ENCODE measurements at places on chromosomes 3 and 15. TPM values are rescaled to one million over a fixed set of nuclear protein-coding genes. Genes with fewer than 3 reads are reported as not detected.

DNA sequence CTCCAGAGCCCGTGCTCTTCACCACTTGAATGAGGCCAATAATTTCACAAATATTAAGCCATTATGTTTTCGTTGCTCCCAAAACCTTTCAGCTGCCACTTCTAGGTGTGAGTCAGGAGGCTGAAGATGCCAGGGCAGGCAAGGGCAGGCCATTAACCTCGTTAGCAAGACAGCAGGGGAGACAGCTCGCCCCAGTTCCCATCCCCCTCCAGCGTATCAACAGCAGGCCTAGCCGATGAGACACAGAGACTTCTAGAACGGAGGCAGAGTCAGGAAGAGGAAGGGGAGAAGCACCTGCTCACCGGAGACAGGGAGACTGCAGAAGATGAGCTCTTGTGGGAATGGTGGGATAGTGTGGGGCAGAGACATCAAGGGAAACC, 28.0 kb upstream of the PLA2G4E start:
- peak overlapping the region; percentile 71 for H3K27ac ChIP-seq
- DNase-seq = no peak
- no peaks in the 10 kb centered on the region for H3K36me3 ChIP-seq
- no peaks in the 10 kb centered on the region for H3K27me3 ChIP-seq
- peaks cover 25% of the 10 kb centered on the region for H3K4me1 ChIP-seq

- H3K4me3 ChIP-seq = no peak overlapping the region
- DNase-seq = no peak
- no peaks in the 10 kb centered on the region for H3K4me1 ChIP-seq
- H3K27ac ChIP-seq = no peak overlapping the region
- no peaks in the 10 kb centered on the region for H3K27me3 ChIP-seq
Observed at GRCh38 chr15:72851586-72851985, 68.0 kb upstream of the ADPGK start.

- H3K27ac ChIP-seq = no peak overlapping the region
- no peak overlapping the region for H3K4me3 ChIP-seq
- H3K4me1 ChIP-seq = no peaks in the 10 kb centered on the region
- no peak for DNase-seq
Observed at GRCh38 chr3:166451997-166452396, 614.8 kb upstream of the BCHE start.

Gene NR1I2
- total RNA-seq = not detected

DNA sequence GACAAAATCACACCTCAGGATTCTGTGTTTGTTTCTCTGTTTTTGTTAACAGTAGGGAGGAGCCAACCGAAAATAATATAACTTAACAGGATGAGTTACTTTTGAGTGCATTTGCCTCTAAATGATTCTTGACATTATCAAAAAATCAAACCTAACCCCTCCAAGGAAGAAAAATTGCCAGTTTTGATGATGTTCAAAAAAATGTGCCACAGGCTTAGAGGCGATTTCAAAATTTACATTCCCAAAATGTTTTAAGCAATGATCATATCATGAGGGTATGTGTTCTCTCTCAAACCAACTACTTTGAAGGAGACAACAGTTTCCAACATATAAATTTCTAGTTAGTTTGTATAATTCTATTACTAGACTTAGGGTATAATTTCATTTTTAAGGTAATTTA, 6.7 kb downstream of the VGLL3 start:
- no peaks in the 10 kb centered on the region for H3K36me3 ChIP-seq
- peak overlapping the region; percentile 70 for H3K27ac ChIP-seq
- DNase-seq = no peak
- H3K4me1 ChIP-seq = no peaks in the 10 kb centered on the region
- no peak overlapping the region for H3K4me3 ChIP-seq
- no peaks in the 10 kb centered on the region for H3K27me3 ChIP-seq

DNA sequence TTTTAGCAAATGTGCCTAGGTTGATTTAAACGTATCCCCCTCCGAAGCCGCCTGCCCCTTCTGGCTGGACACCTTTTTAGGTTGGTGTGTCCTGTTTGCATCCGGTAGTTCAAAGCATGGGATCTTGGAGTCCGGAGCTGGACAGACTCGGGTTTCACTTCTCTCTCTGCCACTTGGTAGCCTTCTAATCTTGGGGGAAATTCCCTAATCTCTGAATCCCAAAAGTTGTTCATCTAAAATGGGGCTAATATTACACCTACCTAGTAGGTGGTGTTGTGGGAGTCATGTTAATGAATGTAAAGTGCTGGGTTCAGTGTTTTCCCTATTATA, 760 bp downstream of the FANCI start:
- no peaks in the 10 kb centered on the region for H3K36me3 ChIP-seq
- H3K27me3 ChIP-seq = no peaks in the 10 kb centered on the region
- DNase-seq = no peak
